ENCODE measurements at places on chromosomes 2 and 18.
A peak's percentile ranks its signal among the peaks of the same experiment; 100 is the strongest.

DNA sequence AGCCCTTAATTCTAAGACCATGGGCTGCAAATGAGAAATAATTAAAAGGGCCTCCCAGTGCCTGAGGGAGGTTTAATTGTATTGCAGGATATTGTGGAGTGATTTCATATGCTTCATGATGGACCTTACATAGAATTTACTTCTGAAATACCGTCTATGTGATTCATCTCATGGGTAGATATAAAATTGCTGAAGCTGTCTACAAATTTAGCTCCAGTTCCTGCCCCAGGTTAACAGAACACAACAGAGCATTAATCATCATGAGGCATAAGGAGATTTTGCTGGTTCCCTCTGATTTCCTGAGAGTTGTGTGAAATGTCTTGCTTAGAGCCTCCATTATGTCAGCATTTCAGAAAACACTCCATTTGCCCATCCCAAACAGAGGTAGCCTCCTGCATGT is 770 bp downstream of the UPP2 start:
- DNase-seq: no peak

DNA sequence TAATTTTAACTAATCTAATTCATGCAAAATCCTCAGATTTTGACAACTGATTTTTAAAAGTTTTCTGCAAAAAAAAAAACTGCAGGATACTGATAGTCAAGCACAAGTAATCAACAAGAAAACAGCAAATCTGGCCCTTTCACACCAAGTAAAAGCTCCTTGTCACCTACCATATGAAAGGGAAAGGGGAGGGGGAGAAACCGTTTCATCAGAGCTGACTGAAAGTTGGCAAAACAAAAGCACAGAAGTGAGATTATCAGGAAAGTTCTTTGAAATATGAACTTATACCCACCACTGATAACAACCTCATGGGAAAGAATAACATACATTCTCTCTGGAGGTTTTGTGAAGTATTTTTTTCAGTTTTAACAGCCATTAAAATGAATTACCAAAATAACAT is 38.7 kb downstream of the ZNF521 start:
- DNase-seq: no peak

GRCh38 chr2:42895134-42895790 is 102.9 kb upstream of the HAAO start:
- DNase-seq: no peak

- no peak for DNase-seq
Measured at GRCh38 chr2:97355887-97356286, 233.8 kb downstream of the ANKRD36B start.

GRCh38 chr2:239029958-239030357 is 182.1 kb downstream of the TWIST2 start:
- DNase-seq: no peak

DNA sequence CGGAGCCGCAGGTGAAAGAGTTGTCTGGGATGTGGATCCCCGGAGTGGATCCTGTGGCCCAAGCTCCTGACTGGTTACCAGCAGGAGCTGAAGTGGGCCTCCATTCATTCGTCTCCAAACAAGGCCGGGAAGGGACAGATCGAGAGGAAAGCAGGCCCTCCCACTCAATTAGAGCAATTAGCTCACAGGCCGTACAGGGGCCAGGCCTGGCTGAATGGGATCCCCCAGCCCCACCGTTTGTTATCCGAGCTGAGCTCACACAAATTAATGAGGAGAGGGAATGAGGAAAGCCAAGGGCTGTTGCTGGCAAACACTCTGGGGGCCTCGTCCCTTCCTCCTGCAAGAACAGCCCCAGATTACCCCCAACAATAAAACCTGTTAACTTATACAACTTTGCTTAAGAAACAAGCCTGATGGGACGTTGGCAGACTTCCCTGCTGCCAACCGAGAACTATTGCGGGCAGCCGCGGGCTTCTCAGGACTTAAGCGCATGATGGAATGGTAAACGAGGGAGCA is 338.0 kb downstream of the BCL11A start:
- no peak for DNase-seq

DNA sequence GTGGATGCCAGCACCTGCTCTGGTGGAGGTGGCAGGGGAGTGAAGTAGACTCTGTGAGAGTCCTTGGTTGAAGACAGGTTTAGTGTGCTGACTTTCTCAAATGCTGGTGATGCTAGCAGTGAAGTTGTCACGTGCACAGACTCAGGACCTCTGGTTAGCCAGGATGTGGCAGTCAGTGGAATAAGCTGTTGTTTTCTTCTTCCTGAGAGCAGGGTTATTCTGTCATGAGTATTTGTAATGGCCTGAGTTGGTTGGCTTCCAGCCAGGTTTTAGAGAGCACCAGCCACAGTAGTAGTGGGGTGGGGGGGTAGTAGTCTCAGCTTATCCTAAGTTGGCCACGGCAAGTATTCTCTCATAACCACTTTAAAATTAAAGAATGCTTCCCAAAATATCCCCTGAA is 238.5 kb upstream of the FBXO11 start:
- no peak for DNase-seq

- DNase-seq: no peak
Measured at GRCh38 chr18:28334516-28334915, 157.6 kb upstream of the CDH2 start.

GRCh38 chr18:49617865-49618264 is 56.0 kb downstream of the LIPG start:
- no peak for DNase-seq

GRCh38 chr2:178275600-178275999 is 81.3 kb downstream of the OSBPL6 start:
- no peak for DNase-seq

DNA sequence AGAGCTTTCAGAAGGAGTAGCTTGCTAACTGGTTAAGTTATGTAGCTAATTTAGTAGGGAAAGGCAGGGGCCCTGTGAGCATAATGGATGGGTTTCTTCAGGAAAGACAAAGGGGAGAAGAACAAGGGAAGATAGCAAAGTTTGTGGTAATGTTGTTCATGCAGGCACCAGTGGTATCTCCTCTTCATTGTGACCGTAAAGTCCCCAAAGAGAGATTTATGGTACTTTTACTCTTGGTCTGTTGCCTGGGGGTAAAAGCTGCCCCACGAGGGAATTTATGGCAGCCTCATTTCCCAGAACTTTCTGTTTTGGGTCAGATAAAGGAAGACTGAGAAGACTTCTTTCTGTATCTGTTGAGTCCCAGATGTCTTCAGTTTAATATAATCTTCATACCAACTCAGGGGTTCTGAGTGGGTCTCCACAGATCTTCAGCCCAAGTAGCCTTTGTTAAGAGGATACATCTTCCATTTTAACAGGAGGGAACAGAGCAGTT is 27.5 kb downstream of the MALT1 start:
- DNase-seq: no peak

GRCh38 chr2:158212301-158212700 is 110.6 kb downstream of the UPP2 start:
- no peak for DNase-seq

DNA sequence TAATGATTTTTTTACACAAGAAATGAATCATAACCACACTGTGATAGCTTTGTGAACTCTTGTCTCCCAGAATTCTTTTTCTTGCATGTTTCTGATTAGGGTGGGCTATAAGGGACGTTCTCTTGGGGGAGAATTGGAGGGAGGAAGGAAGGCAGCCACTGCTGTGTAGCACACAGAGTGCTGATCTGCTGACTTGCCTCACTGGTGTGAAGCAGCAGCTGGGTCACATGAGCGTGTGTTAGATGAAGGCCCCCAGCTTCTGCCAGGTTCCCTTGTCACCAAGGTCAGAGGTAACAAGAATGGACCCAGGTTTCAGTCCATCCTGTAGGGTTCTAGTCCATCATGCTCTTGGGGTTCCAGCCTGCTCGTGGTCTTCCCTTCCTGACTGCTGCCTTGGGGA is 107.4 kb upstream of the GLI2 start:
- DNase-seq: no peak

- no peak for DNase-seq
Measured at GRCh38 chr18:44712025-44712424, 31.3 kb downstream of the SETBP1 start.

GRCh38 chr2:24702800-24703199 is 90.4 kb downstream of the PTRHD1 start:
- no peak for DNase-seq

- peak; percentile 23 for DNase-seq
Measured at GRCh38 chr18:34222307-34223163, 2.2 kb downstream of the NOL4 start.

- no peak for DNase-seq
Measured at GRCh38 chr18:3447068-3447894, 2.7 kb upstream of the TGIF1 start.

DNA sequence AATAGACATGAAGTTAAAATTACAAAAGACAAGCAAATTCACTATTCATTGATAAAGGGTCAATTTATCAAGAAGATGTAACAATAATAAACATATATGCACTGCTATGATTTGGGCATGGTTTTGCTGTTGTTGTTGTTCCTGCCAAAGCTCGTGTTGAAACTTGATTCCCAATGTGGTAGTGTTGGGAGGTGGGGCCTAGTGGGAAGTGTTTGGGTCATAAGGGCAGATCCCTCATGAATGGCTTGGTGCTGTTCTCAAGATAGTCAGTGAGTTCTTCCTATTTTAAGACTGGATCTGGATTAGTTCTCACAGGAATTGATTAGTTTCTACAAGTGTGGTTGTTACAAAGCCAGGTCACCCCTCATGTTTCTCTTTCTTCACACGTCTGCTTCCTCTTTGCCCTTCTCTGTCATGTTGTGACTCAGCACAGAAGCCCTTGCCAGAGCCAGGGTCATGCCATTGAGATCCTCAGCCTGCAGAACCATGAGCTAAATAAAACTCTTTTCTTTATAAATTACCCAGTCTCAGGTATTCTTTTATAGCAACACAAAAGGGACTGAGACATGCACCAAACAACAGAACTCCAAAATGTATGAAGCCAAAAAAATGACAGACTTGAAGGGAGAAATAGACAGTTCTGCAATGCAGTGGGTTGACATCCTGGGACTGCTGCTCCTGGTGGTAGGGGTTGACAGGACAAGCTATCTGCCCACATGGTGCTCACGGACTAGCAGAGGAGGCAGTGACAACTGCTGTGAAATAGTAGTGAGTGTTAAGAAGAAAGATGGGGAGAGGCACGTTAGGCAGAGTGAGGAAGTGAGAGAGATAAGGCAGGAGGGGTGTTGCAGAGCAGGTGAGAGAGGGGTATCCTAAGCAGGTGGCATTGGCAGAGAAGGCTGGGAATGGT is 18.6 kb upstream of the SKA1 start:
- DNase-seq: no peak

DNA sequence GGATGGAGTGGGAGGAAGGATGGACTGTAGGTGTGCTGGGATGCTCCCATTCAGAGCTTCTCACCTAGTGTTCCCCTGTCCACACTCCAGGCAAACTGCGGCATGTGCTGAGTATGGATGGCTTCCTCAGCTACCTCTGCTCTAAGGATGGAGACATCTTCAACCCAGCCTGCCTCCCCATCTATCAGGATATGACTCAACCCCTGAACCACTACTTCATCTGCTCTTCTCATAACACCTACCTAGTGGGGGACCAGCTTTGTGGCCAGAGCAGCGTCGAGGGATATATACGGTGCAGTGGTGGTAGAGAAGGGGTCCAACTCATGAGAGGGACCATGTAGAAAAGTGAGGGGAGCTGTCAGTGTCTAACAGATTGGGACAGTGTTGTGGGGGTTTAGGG is 20.2 kb downstream of the PLCD4 start:
- no peak for DNase-seq

- DNase-seq: peak; percentile 33
Measured at GRCh38 chr2:158725441-158725891, 69.7 kb upstream of the DAPL1 start.

DNA sequence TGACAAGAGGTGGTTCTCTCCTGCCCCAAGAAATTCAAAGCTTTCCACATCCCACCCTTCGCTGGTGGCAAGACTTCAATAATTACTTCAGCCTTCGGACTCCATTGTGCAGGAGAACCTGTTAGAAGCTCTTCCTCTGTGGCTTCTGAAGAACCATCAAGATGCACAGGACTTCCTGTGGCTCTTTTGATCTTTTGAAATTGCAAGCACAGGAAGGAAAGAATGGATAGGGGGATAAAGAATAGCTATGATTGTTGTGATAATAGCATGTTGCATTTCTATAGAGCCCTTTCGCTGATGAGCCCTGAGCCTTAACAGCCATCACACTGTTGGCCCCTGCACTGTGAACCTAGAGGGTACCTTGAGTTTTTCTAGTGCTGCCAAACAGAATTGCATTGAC is 7.4 kb downstream of the EPAS1 start:
- no peak for DNase-seq

DNA sequence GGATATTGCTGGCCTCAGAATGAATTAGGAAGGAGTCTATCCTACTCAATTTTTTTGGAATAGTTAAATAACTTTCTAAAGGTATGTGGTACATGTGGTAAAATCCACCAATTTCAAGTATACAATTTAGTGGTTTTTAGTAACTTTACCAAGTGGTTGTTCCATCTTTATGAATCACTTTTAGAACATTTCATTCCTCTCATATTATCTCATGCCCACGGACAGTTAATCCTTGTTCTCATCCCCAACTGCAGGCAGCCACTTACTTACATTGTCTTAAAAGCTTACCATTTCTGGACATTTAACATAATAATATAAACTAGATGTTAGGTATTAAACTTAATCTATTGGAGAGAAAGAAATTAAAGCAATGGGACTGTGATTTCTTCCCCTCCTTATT is 146.3 kb upstream of the ZC3H15 start:
- no peak for DNase-seq

- peak; percentile 85 for DNase-seq
Measured at GRCh38 chr2:68121873-68122679, 35.6 kb upstream of the PNO1 start.

DNA sequence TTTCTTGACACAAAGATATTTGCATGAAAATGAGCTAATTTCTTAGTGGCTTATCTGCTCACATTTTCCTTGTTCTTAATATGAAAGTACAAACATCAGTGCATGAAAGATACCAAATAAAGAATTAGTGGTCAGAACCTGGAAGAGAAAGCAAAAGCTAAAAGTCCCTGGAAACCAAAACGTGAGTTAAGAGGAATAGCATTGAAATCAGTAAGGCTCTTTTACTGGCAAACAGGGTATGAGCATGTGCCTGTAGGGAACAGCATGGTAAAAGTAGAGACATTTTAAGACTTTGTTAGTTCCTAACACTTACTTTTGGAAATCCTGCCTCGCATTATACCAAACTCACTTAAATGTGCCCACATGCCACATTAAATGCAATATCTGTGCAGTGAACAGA is 31.9 kb upstream of the CWC22 start:
- DNase-seq: no peak

GRCh38 chr2:67213677-67214402 is 183.3 kb upstream of the ETAA1 start:
- no peak for DNase-seq
